NCI-H1436 (cell line): ENCODE measurements at places on chromosomes 7 and 10.
A peak's percentile ranks its signal among the peaks of the same experiment; 100 is the strongest.

- DNase-seq = peak; percentile 53
These were observed 86.5 kb downstream of the RALA start for GRCh38 chr7:39709768-39710311.

DNA sequence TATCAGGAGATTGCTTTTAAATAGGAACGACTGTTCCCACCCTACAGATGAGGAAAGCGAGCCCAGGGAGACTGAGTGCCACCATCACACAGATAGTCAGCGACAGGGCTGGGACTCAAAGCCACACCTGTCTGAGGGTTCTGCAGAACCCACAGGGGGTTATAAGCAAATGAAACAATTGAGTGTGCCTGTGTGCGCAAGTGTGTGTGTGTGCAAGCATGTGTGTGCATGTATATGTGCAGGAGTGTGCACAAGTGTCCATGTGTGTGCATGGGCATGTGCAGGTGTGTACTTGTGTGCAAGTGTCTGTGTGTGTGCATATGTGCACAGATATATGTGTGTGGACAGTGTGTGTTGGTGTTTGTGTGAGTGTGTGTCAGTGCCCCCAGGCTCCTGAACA, 280.2 kb downstream of the GRID1 start:
- DNase-seq = no peak

DNA sequence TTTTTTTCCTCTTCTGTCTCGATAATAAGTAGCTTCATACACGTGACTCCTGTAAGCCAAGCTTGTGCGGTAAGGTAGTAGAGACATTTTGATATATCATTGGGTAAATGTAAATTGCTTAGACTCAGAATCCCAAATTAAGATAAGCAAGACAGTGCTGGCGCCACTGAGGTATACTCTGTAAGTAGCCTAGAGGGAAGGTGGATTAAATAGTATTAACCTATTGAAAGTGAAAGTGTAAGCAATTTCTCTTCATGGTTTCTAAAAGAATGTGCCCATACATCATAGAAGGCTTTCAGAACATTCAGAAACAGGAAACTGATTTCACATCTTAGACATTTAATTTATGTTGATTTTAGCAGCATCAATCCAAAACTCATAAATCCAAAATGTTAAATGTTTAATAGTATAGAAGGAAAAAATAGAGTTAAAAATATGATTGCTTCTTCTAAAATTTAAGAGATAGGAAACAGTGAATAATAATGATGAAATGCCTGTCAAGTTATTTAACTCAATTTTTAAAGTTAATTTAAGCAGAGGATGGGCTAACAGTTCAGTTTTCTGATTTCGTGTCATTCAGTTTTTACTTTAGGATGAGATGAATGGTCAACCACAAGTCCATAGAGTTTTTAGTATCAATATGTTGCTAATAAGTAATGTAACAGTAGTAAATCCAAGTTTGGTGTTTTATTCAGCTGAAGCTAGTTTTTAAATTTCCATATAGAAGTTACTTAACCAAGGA, 36.8 kb downstream of the LRRC72 start:
- no peak for DNase-seq

GRCh38 chr7:137753948-137754851, 92.6 kb downstream of the DGKI start:
- DNase-seq = no peak

- DNase-seq = no peak
These were observed 41.5 kb downstream of the MINPP1 start for GRCh38 chr10:87546210-87546609.

- no peak for DNase-seq
These were observed 53.0 kb upstream of the HGF start for GRCh38 chr7:81822811-81823210.

DNA sequence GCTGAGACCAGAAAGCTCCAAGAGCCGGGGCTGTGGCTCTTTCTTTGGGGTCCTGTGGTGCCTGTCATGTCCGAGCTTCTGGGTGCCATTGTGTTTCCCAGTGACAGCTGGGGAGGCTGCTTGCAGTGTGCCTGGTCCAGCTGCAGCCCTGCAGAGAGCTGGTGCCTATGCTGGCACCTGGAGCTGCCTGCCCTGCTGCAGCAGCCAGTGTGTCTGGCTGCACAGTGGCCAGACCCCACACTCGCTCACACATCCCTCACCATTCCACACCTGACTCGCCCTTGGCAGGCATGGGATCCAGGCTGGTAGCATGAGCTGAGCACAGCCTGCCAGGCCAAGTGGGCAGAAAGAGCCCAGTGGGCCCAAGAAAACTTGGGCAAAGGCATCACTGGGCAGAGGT, 635.1 kb upstream of the SEMA3D start:
- DNase-seq = no peak

DNA sequence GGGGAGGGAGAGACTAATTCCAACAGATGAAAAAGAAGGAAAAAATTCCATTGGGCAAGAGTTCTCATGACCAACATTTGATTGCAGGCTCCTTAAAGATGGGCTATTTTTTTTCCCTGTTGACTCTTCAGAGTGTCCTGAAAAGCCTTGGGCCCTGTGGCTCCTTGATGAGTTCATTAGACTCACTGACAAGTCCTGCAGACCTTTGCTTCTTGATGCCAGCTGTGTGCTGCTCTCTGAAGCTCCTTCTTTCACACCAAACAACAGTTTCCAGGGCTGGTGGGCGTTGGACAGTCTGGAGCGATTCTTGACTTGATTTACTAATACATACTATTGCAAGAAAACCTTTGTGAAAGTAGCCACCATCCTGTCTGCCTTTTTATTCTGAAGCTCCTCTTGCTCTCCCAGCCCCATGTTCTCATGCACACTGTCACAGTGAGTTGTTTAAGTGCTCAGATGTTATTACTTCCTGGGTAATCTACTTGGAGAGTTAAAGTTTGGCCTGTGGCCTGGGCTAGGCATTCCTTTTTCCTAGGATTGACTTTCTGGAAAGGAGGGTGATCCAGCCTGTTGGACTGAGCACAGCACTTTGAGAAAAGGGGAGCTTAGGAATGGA, 250.3 kb downstream of the PTEN start:
- no peak for DNase-seq

GRCh38 chr7:18667466-18667865, 171.9 kb downstream of the HDAC9 start:
- no peak for DNase-seq

DNA sequence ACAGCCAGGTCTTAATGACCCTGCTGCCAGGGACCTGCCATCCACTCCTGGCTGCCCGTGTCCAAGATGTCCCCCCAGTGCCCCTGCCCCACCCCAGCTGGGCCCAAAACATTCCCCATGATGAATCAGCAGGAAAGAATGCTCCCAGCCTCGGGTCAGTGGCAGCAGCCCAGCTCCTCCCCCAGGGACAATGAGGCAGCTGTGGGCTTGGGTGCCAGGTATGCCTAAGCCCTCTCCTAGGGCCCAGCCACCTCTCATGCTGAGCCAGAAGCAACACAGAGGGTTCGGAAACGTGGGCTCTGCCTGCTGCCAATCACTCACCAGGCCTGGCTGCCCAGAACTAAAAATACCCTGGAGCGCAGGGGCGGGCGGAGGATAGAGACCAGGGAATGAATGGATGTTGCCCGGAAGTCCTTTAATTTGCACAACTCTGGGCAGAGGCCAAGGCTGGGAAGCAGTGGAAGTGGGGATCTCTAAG, 1.5 kb upstream of the LOXL4 start:
- DNase-seq = no peak

- no peak for DNase-seq
These were observed 1.4 kb upstream of the DNAJB12 start for GRCh38 chr10:72356115-72356514.

- DNase-seq = no peak
These were observed 70.3 kb downstream of the KIF20B start for GRCh38 chr10:89771684-89772083.

GRCh38 chr7:5377279-5377678, 46.4 kb downstream of the TNRC18 start:
- no peak for DNase-seq

- DNase-seq = no peak
These were observed 119.3 kb upstream of the CACNA2D1 start for GRCh38 chr7:82562716-82563404.

- DNase-seq = no peak
These were observed 1.4 kb downstream of the DNAJB12 start for GRCh38 chr10:72353028-72353964.

- DNase-seq = no peak
These were observed 115.4 kb downstream of the TEX36 start for GRCh38 chr10:125567529-125567928.

- no peak for DNase-seq
These were observed 16.7 kb downstream of the AQP1 start for GRCh38 chr7:30928254-30928872.

DNA sequence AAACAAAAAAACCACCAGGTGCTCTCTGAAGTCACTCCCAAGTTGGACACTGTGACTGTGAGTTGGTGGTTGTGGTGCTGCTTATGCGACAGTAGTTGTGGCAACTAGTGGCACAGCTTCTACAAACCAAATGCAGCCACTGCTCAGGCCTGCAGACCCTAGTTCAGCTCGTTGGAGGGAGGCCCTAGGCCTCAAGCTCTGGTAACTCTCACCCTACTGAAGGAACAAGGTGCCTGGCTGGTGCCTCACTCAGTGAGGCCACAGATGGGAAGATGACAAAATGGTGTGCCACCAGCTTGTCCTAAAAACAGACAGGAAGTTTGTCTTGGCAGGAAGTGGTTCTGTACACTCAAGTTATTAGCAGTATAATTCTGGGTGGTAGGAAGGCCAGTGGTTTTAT, 45.3 kb upstream of the RAPGEF5 start:
- no peak for DNase-seq

DNA sequence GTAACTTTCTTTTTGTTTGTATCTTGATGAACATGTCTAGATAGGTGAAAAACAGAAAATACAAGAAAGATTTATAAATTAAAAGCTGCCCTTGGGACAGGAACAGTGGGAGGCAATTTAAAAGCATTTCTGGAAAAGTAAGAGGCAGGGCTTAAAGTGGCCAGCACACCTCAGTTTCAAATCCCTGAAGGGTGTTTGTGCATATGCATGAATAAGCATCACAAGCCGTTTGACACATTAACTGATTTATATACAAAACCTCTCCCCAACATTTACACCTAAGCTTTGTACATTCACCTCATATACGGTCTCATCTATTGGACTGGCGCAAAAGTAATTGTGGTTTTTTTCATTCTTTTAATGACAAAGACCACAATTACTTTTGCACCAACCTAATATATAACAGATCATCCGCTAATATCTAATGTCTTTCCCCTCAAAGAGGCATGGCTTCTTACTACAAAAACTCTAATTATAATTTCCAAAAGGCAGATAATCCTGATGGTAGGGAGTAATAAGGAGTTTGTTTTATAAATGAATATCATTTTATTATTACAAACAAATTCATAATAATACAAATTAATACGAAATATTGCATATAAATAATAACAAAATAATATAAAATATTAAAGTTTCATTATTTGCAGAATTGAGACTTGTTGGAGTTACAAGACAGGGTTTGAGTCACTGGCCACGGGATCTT, 48.3 kb downstream of the LRGUK start:
- no peak for DNase-seq

DNA sequence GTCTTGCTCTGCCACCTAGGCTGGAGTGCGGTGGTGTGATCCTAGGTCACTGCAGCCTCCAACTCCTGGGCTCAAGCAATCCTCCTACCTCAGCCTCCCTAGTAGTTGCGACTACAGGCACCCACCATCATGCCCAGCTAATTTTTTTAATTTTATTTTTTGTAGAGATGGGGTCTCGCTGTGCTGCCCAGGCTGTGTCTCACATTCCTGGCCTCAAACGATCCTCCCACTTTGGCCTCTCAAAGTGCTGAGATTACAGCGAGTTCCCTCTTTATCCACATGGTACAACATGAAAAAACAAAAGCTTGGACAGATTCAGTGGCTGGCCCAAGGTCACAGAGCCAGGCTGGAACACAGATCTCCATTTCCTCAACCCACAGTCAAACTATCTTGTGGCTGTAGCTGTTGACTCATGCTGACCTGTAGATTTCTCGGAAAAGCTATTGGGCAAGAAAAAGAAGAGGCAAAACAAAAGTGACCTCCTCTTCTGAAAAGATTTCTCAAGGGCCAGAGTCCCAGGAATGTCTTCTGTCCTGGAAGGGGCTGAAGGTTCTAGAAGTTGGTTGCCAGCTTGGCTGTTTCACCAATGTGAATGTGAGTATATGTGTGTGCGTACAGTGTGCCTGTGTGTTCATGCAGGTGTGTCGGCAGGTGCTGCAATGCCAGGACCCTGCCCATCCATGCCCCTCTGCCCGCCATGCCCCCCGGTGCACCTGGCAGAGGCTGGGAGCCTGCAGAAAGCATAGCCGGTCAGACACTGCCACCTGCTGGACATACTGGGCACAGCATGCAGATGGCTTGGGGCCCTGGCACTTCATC, 28.4 kb downstream of the TMEM130 start:
- DNase-seq = peak; percentile 26

GRCh38 chr10:5613481-5614154, 52.8 kb downstream of the ASB13 start:
- DNase-seq = no peak

- DNase-seq = no peak
These were observed 424.9 kb upstream of the DPP6 start for GRCh38 chr7:153627323-153627722.

DNA sequence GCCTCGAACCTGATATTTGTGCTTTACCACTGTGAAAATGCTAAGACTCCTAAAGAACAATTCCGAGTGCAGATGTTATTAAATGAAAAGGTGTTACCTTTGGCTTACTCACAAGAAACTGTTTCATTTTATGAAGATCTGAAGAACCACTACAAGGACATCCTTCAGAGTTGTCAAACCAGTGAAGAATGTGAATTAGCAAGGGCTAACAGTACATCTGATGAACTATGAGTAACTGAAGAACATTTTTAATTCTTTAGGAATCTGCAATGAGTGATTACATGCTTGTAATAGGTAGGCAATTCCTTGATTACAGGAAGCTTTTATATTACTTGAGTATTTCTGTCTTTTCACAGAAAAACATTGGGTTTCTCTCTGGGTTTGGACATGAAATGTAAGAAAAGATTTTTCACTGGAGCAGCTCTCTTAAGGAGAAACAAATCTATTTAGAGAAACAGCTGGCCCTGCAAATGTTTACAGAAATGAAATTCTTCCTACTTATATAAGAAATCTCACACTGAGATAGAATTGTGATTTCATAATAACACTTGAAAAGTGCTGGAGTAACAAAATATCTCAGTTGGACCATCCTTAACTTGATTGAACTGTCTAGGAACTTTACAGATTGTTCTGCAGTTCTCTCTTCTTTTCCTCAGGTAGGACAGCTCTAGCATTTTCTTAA, 47.7 kb downstream of the MINPP1 start:
- DNase-seq = no peak

GRCh38 chr7:421136-421991, 98.3 kb downstream of the PDGFA start:
- no peak for DNase-seq

- peak; percentile 23 for DNase-seq
These were observed 734 bp downstream of the PTPN12 start for GRCh38 chr7:77537778-77538280.

- DNase-seq = no peak
These were observed 95.2 kb downstream of the PLCE1 start for GRCh38 chr10:94088926-94089381.
